ENCODE measurements at places on chromosomes 7 and 10.

- DNase-seq: no peak
Observed at GRCh38 chr7:20561908-20562307, 53.6 kb upstream of the ABCB5 start.

- no peak for DNase-seq
Observed at GRCh38 chr7:34109936-34110780, 204.8 kb downstream of the BMPER start.

- DNase-seq: no peak
Observed at GRCh38 chr10:110395350-110396283, 90.9 kb upstream of the SMNDC1 start.

- DNase-seq: no peak
Observed at GRCh38 chr10:8912108-8912507, 857.6 kb downstream of the GATA3 start.
